Endothelial cell of umbilical vein (primary cell): ENCODE measurements at places on chromosomes 5 and 9. TPM values are rescaled to one million over a fixed set of nuclear protein-coding genes. Genes with fewer than 3 reads are reported as not detected.

Gene IFNA21
- not detected in 2 replicates for total RNA-seq

Gene CBY3
- total RNA-seq = not detected in 2 replicates

Gene HMGCS1
- 133 and 149 TPM in 2 replicates for total RNA-seq

Gene SLC34A1
- total RNA-seq = not detected in 2 replicates

Gene SHLD3
- total RNA-seq = 3.6 TPM in 2 replicates

Gene TLE1
- 58.2 and 60.8 TPM in 2 replicates for total RNA-seq

- H3K4me1 ChIP-seq = no peaks in the 10 kb centered on the region
- no peaks in the 10 kb centered on the region for H3K36me3 ChIP-seq
- H3K27ac ChIP-seq = no peak overlapping the region
- no peak overlapping the region for H3K4me3 ChIP-seq
- peak; percentile 14 for DNase-seq
These were observed 75.1 kb upstream of the PANK3 start for GRCh38 chr5:168654211-168654721.

DNA sequence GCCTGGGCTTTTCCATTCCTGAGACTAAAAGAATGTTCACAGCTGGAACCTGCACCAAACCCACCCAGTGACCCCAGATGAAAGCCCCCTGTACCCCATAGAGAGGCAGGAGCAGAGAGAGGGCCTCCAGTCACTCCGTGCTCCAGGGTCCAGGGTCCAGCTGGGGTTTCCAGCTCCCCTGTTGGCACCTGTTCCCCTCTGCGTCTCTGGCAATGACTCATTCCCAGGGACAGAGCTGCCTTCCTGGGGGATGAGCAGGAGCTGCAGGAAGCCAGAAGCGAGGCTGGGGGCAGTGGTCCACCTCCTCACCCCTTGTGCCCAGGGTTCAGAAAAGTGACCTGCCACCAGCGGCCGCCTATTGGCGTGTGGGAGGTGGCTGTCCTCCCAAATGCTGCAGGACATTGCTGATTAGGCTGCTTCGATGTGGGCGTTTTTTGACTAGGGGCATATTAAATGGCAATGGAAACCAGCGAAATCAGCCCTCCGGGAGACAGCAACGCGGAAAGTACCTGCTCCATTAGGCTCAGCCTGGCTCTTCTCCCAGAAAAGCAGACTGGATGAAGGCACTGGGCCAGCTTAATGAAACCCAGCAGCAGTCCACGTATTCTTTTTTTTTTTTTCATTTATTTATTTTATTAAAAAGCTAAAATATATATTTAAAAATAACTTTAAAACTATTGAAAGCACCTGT lies 97.4 kb downstream of the DAP start:
- no peak for DNase-seq
- H3K4me1 ChIP-seq = no peaks in the 10 kb centered on the region
- H3K36me3 ChIP-seq = no peaks in the 10 kb centered on the region
- no peak overlapping the region for H3K27ac ChIP-seq
- no peak overlapping the region for H3K4me3 ChIP-seq
- H3K27me3 ChIP-seq = no peaks in the 10 kb centered on the region

DNA sequence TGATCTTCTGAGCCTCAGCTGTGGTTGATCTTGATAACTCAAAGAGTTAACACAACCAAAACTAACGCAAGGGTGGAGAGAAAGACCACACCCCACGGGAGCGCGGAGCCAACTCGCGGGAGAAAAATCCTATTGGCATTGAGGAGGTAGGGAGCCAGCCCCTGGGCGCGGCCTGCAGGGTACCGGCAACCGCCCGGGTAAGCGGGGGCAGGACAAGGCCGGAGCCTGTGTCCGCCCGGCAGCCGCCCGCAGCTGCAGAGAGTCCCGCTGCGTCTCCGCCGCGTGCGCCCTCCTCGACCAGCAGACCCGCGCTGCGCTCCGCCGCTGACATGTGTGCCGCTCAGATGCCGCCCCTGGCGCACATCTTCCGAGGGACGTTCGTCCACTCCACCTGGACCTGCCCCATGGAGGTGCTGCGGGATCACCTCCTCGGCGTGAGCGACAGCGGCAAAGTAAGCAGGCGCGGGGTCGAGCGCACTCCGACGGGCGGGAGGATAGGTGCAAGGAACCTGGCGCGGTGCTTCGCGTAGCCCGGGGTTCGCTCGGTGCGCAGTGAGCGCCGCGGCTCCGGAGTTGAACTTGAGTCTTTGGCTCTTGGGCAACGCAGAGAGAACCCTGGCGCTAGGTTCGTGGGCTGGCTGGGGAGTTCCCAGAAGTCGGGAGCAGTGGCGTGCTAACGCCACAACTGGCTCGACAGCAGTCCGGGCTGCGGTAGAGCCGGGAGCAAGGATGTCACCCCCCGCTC lies at the start of gene GDA:
TSS of gene GDA (plus strand) at position 210 of the 745 bp plus-strand sequence. CDS start at position 330, 120 bp downstream.
- H3K4me1 ChIP-seq = no peaks in the 10 kb centered on the region
- H3K27ac ChIP-seq = no peak within 1 kb of the TSS
- H3K4me3 ChIP-seq = no peak within 1 kb of the TSS
- peaks cover 11% of the 10 kb centered on the region for H3K27me3 ChIP-seq

- no peak overlapping the region for H3K4me3 ChIP-seq
- no peaks in the 10 kb centered on the region for H3K36me3 ChIP-seq
- no peak for DNase-seq
These were observed 67.6 kb upstream of the RASEF start for GRCh38 chr9:83130541-83130940.

DNA sequence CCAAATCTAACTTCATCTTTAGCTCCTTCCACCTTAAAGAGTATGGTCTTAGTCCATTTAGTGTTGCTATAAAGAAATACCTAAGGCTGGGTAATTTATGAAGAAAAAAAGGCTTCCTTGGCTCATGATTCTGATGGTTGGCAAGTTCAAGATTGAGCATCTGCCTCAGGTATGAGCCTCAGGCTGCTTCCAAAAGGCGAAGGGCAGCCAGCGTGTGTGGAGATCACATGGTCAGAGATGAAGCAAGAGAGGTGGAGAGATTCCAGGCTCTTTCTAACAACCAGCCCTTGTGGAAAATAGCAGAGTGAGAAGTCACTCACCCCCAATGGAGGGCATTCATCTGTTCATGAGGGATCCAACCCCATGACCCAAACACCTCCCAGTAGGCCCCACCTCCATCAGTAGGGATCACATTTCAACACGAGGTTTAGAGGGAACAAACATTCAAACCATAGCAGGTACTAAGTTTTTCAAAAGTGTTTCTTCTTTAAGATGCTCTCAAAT lies 225.9 kb downstream of the SGCD start:
- H3K4me1 ChIP-seq = no peaks in the 10 kb centered on the region
- no peak for DNase-seq

DNA sequence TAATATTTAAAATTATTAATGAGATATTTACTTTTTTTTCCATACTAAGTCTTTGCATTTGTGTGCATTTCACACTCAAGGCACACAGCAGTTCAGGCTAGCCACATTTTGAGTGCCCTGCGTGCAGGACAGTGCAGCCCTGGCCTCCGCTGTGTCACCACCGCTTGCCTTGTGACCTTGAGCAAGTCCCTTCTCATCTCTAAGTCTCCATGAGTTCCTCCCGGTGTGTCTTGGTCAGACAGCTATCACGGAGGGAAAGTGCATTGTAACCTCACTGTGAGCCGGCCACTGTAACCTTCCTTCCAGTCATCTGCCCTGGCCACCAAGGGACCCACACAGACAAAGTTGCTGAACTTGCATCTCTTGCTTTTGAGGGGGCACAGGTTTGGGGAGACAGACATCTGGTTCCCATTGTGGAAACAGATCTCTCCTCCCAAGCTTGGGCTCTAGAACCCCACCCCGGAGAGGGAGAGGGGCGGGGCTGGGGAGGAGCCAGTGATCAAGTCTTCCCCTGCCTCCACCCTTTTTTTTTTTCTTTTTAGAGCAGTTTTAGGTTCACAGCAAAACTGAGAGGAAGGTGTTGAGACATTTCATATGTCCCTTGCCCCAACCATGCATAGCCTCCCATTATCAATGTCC lies 96.8 kb downstream of the C9orf50 start:
- H3K36me3 ChIP-seq = no peaks in the 10 kb centered on the region
- H3K4me1 ChIP-seq = no peaks in the 10 kb centered on the region
- no peak for DNase-seq
- H3K27me3 ChIP-seq = peaks cover 5% of the 10 kb centered on the region
- no peak overlapping the region for H3K27ac ChIP-seq
- H3K4me3 ChIP-seq = no peak overlapping the region

GRCh38 chr9:3415906-3416305 lies 109.9 kb downstream of the RFX3 start:
- no peak overlapping the region for H3K27ac ChIP-seq
- H3K4me3 ChIP-seq = no peak overlapping the region
- no peaks in the 10 kb centered on the region for H3K4me1 ChIP-seq
- no peak for DNase-seq
- no peaks in the 10 kb centered on the region for H3K27me3 ChIP-seq

DNA sequence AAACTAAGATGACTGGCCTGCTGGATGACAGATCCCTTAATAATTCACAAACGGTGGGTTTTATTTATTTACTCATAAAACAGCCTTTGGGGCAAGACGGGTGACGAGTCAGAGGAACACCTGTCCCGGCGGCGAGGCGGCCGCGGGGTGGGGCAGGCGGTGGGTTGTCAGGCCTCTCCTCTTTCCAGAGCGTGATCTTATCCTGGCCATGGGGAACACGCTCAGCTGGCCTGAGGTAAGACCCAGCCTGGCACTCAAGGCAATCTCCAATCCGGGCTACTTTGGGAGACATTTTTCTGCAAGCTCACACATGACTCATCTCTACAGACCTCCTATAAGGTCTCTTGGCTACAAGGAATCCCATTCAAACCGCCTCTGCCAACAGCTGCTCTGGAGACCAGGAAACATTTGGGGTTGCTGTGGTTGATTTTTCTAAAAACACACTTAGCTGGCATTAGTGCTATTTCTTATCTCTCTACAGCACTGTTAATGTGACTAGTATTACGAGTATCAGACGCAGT lies 6.3 kb downstream of the RAPGEF1 start:
- H3K36me3 ChIP-seq = no peaks in the 10 kb centered on the region
- H3K4me1 ChIP-seq = peaks cover 81% of the 10 kb centered on the region
- H3K27ac ChIP-seq = peak overlapping the region; percentile 87
- DNase-seq = peak; percentile 97
- no peak overlapping the region for H3K4me3 ChIP-seq

DNA sequence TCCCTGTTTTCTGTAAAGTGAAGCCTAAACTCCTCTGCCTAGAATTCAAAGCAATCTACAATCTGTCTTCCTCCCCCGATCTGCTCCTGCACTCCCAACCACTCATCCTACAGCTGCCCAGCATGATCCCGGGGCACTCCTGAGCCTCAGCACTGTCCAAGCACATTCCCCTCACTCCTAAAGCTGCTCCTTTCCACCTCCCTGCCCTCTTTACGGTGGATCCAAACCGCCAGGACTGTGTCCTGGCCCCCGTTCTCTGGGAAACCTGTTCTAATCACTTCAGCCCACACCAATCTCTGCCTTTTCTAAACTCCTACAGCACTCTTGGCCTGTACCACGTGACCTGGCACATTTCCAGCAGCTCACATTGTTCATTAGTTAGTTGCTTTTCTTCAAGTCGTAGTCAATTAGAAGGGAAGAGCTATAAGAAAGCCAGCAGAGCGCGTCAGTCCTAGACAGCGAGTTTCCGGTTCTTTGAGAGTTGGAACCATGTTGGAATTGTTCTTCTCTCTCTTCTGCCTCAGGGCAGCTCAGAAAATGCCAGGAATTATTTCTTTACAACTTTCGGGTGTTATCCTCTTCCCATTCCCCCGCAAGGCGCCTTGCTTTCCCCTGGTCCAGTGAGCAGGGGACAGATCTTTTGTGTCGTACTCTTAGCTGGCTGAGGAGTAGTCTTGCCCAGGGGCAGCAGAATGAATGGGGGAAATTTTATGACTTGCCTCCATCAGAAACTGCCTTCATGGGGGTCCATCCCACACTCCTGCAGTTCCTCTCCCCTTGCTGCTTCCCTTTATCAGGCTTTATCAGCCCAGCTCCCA lies 60.7 kb downstream of the NRG2 start:
- no peak overlapping the region for H3K4me3 ChIP-seq
- peaks cover 14% of the 10 kb centered on the region for H3K4me1 ChIP-seq
- DNase-seq = peak; percentile 41
- no peak overlapping the region for H3K27ac ChIP-seq
